Astrocyte of the cerebellum (primary cell): ENCODE measurements at places on chromosomes 11 and 22.

- no peak for DNase-seq
Observed at GRCh38 chr22:27405672-27406388, 395.7 kb downstream of the MN1 start.

DNA sequence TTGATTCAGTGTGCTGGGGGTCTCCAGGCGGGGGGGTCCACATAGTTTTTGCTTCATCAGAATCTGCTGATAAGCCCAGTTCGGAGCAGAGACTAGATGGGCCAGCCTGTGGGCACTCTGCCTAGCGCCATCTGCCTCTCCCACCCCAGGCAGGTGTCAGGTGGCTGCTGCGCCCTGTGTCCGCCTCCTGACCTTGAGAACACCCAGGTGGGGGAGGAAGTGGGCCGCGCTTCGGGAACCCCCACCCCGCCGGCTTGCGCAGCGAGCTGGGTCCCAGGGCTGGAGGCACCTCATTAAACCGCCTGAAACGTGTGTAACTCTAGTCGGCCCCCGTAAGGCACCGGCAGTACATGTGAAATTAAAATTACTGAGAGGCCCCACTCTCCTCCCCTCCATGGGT is 113.6 kb downstream of the KCNQ1 start:
- no peak for DNase-seq

DNA sequence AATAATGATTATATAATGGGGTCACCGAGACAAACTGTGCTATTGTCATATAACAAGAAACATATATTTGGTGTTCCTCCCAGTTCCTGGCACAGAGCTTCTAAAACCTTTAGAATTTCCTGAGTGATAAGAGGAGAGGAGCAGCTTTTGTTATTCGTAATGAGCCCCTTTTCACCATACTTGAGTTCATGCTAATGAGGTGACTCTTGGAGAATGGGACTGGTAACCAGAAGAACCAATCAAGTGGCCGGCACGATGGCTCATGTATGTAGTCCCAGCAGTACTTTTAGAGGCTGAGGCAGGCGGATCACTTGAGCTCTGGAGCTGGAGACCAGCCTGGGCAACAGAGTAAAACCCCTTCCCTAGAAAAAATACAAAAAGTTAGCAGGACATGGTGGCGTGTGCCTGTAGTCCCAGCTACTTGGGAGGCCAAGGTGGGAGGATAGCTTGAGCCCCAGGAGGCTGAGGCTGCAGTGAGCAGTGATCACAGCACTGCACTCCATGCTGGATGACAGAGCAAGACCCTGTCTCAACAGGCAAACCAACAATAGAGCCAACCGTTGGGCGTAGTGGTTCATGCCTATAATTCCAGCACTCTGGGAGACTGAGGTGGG is 62.7 kb upstream of the FTH1 start:
- no peak for DNase-seq

DNA sequence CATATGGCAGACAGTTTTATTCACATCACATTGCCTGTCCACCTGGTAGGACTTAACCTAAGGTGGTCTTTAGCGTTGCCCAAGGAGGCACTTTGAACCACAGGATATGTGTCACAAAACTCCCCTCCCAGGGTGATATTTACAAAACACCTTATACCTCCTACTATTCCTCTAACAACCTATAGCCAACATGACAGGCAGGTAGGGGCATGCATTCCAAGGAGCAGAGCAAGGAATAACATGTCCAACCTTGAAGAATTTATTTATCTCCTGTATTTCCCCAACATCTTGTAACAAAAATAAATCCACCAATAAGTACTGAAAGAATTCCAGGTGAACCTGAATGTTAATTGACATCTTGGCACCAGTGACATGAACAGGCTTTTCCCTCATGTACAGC is 60.5 kb downstream of the SVIP start:
- no peak for DNase-seq

- DNase-seq = no peak
Observed at GRCh38 chr11:79960461-79960860, 519.6 kb upstream of the TENM4 start.

DNA sequence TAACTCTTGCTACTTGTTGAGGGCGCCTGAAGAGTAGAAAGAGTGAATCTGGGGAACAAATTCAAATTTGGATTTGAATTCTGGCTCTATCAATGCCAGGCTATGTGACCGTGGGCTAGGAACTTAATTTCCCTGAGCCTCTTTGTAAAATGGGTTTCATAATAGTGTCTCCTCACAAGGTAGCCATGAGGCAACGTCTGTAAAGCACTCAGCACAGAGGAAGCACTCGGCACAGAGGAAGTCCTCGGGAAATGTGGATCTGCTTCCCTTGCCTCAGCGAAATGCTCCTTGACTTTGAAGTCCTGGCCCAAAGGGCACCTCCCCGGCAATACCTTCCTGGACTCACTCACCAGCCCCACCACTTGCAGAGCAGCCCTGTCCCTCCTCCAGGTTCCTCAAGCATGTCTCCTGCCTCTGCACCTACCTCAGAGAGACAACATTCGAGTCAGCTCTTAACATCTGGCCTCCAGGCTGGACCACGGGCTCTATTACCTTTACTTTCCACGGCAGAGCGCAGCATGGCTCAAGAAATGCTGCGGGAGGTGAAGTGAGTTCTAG is 17.7 kb downstream of the CD6 start:
- DNase-seq = no peak

DNA sequence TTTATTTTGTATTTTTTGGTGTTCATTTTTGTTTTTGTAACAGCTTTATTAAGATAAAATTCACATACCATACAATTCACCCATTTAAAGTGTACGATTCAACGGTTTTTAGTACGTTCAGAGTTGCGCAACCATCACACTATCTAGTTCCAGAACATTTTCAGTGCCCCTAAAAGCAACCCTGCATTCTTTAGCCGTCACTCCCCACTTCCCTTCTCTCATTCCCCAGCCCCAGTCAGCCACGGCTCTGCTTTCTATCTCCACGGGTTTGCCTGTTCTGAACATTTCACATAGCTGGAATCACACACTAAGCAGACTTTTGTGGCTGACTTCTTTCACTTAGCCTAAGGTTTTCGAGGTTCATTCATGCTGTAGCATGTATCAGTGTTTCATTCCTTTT is 9.6 kb upstream of the KCNQ1OT1 start:
- no peak for DNase-seq

GRCh38 chr11:130448416-130449309 is at the start of gene ADAMTS15:
Gene ADAMTS15 (plus strand): TSS chr11:130448645. CDS start chr11:130448974, 329 bp downstream.
- DNase-seq = peak; percentile 73

- DNase-seq = no peak
Observed at GRCh38 chr11:17541330-17541885, 2.8 kb downstream of the USH1C start.
